ENCODE measurements at places on chromosomes 2 and 18. TPM values are rescaled to one million over a fixed set of nuclear protein-coding genes. Genes with fewer than 3 reads are reported as not detected.

DNA sequence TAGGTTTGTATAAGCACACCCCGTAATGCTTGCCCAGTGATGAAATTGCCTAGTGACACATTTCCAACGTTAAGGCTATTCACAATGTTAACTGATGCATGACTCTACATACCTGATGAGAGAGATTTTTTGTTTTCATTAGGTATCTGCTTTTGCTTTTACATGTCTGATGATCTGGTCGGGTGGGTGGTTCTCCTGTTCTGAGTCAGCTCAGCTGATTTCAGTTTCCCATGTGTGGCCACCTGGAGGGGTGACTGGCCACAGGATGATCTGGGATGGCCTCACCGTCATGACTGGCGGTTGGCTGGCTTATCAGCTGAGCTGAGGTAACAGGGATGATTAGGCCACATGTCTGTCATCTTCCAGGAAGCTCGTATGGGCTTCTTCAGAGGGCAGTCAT lies 33.8 kb upstream of the ACYP2 start:
- H3K27ac ChIP-seq: no peak overlapping the region
- H3K36me3 ChIP-seq: no peaks in the 10 kb centered on the region
- peaks cover 3% of the 10 kb centered on the region for H3K4me1 ChIP-seq

DNA sequence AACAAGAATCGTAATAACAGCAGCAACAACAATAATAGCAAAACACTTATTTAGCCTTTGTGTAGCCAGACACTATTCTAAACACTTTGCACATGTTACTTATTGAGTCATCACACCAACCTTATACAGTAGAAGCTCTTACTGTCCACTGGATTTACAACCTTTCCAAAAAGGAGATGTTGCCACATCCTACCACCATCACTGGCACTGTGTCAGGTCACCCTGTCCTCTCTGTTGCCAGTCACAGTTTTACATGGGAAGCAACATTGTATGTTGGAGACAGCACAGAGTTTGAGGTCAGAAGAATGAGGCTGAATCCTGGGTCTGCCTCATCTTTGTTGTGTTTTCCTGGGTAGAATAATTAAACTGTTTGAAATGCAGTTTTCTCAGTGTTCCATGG lies 201.4 kb upstream of the EPAS1 start:
- peak; percentile 42 for DNase-seq
- peak overlapping the region; percentile 63 for H3K27ac ChIP-seq
- peaks cover 3% of the 10 kb centered on the region for H3K36me3 ChIP-seq
- H3K4me3 ChIP-seq: no peak overlapping the region

DNA sequence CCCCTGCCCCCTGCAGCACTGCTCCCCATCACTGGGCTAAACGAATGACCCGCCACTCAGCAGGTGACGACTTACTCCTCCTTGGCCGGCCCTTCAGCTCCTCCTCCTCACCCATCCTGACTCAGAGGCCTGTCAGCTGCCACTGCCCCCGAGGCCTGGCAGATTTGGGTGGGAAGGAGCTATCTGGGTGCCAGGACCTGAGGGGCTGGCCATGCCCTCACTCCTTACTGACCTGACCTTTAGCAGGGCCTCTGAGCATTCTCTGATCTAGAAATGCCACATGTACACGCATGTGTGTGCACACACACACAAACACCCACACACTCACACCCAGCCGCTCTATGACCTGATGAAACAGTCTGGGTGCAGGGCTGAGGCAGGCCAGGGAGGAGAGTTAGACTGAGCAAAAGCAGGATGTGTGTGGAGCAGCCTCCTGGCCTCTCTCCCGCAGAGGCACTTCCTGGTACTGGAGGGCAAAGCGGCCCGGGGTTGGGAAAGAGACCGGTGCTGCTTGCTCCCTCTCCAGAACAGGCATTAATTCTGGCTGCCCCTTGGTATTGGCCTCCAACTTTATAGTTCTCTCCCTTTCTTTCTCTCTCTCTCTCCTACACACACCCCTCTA lies 68.0 kb downstream of the ZFP36L2 start:
- H3K27ac ChIP-seq: peak overlapping the region; percentile 64
- DNase-seq: peak; percentile 75
- H3K4me3 ChIP-seq: no peak overlapping the region
- peaks cover 18% of the 10 kb centered on the region for H3K4me1 ChIP-seq
- H3K27me3 ChIP-seq: no peaks in the 10 kb centered on the region

DNA sequence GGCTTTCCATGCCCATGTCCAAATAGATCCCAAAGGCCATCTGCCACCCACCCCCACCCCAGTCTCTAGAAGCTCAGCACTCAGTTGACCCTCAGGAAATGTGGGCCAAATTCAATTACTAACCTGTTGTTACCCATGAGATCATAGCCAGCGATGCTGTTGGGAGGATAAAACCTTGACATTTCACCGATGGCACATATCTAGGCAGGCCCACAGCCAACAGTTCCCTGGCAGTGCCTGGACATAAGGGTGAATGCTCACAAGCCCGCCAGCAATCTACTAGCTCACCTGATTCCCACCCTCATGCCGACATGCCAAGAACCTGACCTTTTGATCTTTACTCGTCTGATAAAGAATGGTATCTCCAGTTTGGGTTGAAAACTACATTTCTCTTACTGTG lies 11.8 kb upstream of the ACOXL start:
- no peaks in the 10 kb centered on the region for H3K4me1 ChIP-seq
- no peak overlapping the region for H3K4me3 ChIP-seq
- H3K27ac ChIP-seq: no peak overlapping the region
- H3K27me3 ChIP-seq: peaks cover 34% of the 10 kb centered on the region

DNA sequence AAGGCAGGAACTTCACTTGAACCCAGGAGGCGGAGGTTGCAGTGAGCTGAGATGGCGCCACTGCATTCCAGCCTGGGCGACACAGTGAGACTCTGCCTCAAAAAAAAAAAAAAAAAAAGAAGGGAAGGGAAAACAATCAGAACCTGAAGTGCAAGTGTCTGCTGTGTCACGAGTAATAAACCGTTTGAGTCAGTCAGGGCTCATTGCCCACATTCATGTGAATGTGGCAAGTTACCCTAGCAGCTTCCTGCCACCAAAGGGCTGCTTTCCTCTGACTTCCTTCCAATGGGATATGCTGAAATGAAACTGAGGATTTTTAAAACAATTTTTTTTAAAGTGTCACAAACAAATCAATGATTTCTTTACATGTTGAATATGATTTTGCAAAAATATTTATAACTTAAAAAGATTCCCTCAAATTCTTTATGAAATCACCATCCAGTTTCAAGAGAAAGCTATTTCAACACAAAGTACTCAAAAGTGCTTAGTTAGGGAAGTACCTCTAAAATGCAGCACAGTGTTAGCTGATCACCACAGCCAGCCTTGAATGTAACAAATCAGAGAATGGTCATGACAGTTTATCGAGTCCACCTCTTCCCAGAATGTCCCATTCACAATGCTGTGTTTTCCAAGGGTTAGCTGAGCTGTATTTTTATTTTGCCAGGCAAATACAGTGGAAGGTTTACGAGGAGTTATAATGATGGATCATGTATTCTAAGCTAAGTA lies 36.4 kb downstream of the WDSUB1 start:
- DNase-seq: peak; percentile 72
- no peaks in the 10 kb centered on the region for H3K36me3 ChIP-seq
- no peaks in the 10 kb centered on the region for H3K27me3 ChIP-seq
- no peaks in the 10 kb centered on the region for H3K4me1 ChIP-seq
- H3K27ac ChIP-seq: no peak overlapping the region

- H3K4me1 ChIP-seq: peaks cover 2% of the 10 kb centered on the region
- peaks cover 28% of the 10 kb centered on the region for H3K36me3 ChIP-seq
- H3K27me3 ChIP-seq: no peaks in the 10 kb centered on the region
- H3K4me3 ChIP-seq: no peak overlapping the region
These were observed 96.7 kb upstream of the IL1R2 start for GRCh38 chr2:101895039-101895438.

- no peak overlapping the region for H3K4me3 ChIP-seq
- no peak overlapping the region for H3K27ac ChIP-seq
- DNase-seq: no peak
- H3K4me1 ChIP-seq: no peaks in the 10 kb centered on the region
These were observed 503.2 kb upstream of the CNTNAP5 start for GRCh38 chr2:123521854-123522253.

- no peaks in the 10 kb centered on the region for H3K27me3 ChIP-seq
- H3K36me3 ChIP-seq: no peaks in the 10 kb centered on the region
- DNase-seq: peak; percentile 87
- no peak overlapping the region for H3K4me3 ChIP-seq
These were observed 14.7 kb upstream of the PUM2 start for GRCh38 chr2:20365249-20365817.

GRCh38 chr2:10283106-10284062 lies 19.3 kb upstream of the HPCAL1 start:
- peak overlapping the region; percentile 72 for H3K27ac ChIP-seq
- peaks cover 29% of the 10 kb centered on the region for H3K4me1 ChIP-seq
- DNase-seq: peak; percentile 87
- no peaks in the 10 kb centered on the region for H3K27me3 ChIP-seq

Gene RGPD3
- total RNA-seq: 0.18 TPM

Gene ANO7
- total RNA-seq: 0.36 TPM

All from IMR-90 (cell line).